CD8-positive, alpha-beta T cell (primary cell): ENCODE measurements at places on chromosomes 1 and 21.
A peak's percentile ranks its signal among the peaks of the same experiment; 100 is the strongest.

GRCh38 chr1:63984257-63984929 lies 210.6 kb downstream of the ROR1 start:
- DNase-seq = no peak

DNA sequence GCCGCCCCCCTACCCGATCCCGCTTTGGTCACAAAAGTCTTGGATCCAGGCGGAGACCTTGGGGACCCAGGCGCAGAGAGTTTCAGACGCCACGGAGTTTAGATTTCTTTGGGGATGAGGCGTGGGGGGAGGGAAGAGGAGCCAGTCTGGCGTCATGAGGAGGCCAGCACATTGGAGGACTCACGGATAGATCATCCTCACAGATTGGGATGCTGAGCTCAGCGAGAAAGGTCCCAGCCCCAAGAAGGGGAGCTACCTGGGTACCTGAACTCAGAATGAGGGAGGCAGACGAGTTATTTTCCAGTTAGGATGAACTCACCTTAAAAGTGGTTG lies 393 bp downstream of the ELAPOR1 start:
- DNase-seq = no peak

- DNase-seq = no peak
Measured at GRCh38 chr1:44803062-44803311, 2.8 kb downstream of the PLK3 start.

DNA sequence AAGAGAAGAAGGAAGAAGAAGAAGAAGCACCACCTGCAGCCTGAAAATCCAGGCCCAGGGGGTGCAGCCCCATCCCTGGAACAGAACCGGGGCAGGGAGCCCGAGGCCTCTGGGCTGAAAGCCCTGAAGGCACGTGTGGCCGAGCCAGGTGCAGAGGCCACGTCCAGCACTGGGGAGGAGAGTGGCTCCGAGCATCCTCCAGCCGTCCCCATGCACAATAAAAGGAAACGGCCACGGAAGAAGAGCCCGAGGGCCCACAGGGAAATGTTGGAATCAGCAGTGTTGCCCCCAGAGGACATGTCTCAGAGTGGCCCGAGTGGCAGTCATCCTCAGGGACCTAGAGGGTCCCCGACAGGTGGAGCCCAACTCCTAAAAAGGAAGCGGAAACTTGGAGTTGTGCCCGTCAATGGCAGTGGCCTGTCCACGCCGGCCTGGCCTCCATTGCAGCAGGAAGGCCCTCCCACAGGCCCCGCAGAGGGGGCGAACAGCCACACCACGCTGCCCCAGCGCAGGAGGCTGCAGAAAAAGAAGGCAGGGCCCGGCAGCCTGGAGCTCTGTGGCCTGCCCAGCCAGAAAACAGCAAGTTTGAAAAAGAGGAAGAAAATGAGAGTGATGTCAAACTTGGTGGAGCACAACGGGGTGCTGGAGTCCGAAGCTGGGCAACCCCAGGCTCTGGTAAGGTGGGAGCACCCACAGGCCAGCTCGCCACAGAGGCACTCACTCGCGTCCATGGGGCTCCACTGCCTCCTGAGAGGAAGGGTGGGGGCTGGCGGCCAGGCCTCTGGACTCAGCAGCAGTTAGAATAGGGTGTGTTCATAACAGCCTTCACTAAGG lies 28.4 kb downstream of the RRP1B start:
- no peak for DNase-seq

DNA sequence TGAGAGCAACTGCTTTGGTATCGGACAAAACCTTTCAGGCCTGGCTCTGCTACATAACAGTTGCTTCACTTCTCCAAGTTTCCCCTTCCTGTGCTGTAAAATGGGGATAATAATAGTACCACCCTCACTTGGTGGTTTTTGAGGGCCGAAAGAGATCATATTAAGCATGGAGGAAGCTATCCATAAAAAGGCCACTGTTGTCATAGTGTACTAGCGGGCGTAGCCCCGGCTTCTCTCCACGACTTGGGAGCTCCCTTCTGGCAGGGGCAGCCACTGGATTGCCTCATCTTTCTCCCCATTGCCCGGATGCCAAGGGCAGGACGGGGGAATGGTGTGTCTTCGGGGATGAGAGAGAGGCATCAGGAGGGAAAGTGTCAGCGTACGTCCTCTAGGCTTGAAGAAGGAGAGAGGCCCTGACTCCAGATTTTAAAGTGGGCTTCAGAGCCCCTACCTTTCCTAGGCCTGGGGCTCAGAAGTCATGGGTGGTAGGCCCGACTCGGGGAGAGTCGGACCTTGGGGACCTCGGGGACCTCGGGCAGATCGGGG lies 548 bp upstream of the MFSD2A start:
- DNase-seq = no peak

DNA sequence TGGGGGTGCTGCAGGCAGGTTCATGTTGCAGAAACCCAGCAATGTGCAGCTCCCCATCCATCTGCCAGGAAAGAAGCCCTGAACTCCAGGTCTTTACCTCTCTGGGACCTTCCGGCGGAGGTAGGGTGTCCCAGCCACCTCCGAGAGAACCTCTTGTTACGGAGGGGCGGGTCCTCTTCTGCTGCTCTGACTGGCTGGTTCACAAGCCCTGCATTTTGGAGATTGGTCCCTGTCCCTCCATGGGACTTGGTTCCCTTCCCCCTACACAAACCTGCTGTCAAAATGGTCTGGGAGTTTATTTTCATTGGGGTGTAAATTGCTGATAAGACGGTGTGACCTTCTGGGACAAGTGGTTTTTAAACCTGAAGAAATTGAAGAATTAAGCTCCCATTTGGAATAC lies 8.0 kb upstream of the CELSR2 start:
- no peak for DNase-seq

DNA sequence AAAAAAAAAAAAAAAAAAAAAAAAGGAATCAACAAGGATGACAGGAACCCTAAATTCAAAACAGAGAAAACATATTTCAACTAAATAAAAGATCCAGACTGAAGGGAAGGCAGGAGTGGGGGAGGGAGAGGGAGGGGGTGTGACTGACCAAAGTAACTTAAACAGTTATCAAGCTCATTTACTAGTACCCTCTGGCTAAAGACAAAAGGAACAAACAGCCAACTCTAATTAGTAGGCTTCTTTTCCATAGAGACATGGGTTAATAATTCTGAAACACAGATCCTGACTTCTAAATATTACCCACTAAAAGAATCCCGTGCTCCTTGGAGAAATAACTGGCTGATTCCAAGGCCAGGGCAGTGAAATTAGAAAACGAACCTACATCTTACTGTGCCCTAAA lies 23.8 kb downstream of the USP48 start:
- no peak for DNase-seq

DNA sequence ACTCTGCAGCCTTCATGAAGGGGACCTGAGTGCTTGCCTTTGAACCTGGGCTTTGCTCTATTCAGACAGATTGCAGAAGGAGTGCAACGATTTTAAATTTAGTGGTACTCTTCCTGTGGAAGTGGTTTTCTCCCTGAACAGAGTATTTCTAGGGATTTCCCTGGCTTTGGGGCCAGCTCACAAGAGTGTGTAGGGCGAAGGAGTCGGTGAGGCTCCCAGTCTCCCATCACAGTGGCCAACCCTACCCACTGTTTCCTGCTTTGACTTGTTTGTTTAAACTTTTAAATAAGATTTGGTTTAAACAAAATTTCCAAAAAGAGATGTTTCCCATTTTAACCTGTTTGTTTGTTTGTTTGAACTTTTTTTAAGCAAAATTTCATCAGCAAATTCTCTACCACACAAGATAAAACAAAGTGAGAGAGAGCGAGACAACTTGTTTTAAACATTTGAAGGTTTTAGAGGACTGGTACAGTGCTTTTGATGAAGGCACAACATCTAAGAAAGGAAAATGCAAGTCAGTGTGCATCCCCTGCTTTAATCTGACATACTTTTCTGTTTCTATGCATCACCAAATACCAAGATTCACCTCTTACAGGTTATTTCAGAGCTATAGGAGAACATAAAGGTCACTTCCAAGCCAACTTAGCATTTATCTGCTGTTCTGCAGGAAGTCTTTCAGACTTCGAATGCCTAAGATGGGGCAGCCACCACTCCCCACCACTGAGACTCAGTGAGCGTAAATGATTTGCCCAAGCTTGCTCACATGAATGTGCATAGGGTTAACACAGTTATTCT lies 6.6 kb downstream of the SELP start:
- DNase-seq = no peak

- DNase-seq = no peak
Measured at GRCh38 chr21:17537299-17537698, 24.5 kb downstream of the CXADR start.

- DNase-seq = no peak
Measured at GRCh38 chr1:55947446-55947845, 631.9 kb downstream of the PLPP3 start.

DNA sequence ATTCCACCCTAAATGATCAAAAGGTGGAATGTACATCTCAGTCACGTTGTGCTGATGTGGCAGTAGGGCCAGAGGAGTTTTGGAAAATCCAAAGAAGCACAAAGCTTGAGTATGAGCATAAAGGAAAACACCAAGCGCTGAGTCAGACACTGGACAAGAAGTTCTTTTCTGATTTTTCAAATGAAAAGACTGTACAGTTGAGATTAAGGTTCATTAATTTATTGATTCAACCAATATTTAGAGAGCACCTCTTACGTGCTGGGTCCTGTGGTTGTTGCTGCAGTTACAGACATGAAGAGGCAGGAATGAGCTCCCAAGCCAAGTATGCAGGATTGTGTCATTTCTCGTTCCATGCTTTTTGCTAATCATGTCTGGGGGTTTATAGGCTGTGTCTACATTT lies 28.9 kb upstream of the APP start:
- no peak for DNase-seq

- no peak for DNase-seq
Measured at GRCh38 chr1:241518476-241519307, 863 bp downstream of the FH start.

DNA sequence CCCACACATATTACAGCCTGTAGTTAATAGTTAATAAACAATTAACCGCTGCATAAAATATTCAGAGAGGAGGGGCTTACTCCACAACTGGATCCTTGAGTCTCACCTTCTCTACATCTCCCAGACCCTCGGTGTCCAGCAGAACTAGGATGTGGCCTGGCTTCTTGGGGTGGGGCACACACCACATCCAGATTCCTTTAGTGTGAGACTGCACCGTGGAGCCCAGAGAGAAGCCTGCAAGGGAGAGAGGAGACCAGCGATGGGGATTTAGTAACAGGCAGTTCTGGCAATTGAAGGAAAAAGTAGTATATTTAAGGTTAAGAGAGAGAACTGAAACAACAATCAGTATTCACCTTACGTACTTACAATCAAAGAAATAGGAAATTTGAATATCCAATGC lies 4.9 kb downstream of the GBP1 start:
- no peak for DNase-seq

- DNase-seq = no peak
Measured at GRCh38 chr1:228050571-228051231, 31.8 kb upstream of the ARF1 start.

DNA sequence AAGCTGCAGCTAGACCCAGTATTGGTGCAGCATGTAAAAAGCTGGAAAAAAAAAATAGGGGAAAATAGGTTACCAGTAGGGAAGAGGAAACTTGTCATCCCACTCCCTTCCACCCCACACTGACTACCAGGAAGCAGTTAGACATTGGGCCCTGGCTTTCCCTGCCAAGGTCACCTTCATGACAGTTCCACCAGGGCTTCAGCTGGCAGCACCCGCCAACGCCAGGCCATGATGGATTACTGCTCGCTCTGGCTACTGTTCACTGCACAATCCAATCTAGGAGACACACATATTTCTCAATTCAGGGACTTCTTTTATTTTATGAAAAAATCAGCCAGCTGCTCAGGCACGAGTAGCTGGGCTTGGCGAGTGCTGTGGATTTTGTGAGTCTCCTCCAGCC lies 127.7 kb downstream of the DMRTA2 start:
- no peak for DNase-seq

- no peak for DNase-seq
Measured at GRCh38 chr1:208834381-208835096, 590.4 kb upstream of the PLXNA2 start.

DNA sequence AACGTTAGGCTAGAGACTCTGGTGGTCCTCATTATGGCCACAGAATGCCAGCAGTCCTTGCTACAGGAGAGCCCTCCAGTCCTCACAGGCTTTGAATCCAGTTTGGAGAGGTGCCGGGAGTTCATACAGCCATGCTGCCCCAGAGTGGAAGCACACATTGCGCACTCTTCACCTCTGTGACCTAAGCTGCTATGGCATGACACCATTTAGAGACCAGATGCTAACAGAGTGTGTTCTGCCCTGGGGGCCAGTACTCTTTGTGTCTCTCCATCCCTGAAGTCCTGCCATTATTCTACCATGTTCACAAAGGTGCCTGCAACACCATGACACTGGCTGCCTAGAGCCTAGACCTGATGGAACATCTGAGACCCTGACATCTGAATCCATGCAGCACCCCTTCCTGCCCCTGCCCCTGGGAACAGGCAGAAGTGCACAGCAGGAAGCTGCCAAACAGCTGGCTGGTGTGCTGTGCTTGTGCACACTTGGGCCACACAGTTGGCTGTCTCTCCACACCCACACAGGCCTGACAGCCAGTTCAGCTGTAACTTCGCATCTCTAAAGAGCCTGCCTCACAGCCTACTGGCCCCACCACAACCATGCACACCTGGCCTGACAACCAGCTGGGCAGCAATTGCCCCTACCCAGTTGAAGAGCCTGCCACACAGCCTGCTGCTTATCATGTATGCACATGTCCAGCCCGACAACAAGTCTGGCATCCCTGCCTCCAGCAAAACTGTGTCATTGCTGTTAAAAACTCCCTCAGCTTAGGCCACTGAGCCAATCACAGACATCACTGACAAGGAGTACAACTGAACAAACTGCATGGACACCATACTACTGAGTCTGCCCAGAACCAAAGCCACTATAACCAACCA lies 49.1 kb downstream of the MCOLN2 start:
- no peak for DNase-seq

DNA sequence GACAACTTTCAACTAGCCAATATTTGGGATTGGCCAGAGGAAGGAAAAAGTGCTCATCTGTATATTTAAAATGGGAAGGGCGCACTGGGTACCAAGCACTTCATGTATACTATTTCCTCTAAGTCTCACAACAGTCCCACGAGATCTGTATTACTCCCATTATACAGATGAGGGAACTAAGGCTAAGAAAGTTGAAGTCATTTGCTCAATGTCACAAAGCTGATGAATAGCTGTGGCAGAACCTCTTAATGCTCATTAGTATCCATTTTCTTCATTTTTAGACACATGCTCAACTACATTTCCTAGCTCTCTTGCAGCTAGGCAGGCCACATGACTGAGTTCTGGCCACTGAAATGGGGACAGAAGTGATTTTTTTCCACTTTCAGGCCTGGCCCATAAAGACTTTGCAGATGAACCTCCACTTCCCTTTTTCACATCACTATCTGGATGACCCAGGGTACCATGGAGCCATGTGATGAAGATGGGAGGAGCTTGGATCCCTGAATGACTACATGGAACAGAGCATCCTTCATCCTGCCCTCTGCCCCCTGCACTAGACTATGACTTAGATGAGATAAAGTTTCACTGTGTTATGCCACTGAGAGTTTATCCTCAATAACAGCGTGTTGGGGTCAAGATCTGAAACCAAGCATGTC lies 31.8 kb downstream of the ATF3 start:
- DNase-seq = no peak

GRCh38 chr1:117370071-117370470 lies 2.8 kb downstream of the MAN1A2 start:
- DNase-seq = no peak

- DNase-seq = peak; percentile 78
Measured at GRCh38 chr1:156508205-156508954, 7.8 kb upstream of the MEF2D start.

GRCh38 chr1:15691434-15692032 lies 7.4 kb downstream of the PLEKHM2 start:
- DNase-seq = no peak
